ENCODE measurements at places on chromosomes 12 and 14. TPM values are rescaled to one million over a fixed set of nuclear protein-coding genes. Genes with fewer than 3 reads are reported as not detected.

DNA sequence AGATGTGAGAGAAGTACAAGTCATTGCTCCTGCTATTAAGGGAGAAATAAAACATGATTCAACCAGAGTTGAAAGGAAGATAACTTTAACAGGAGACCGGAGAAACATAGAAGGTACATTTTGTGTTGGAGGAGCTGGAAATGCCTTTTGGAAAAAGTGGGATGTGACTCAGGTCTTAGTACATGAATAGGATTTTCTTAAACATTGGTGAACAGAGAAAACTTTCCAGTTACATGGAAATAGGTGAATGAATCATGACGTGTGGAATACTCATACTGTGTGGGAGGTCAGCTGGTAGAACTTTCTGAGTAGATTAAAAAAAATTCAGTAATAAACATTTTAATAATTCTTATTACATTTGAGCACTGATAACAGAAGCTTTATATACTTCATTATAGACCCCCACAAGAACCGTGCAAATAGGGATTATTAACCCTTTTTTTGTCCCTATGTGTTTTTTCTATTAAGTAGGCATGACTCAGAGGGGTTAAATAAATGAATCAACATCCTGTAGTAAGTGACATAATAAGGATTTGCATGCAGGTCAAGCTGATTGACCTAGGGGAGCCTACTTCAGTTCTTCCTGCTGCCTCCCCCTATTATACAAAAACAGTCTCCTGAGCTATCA lies 710.5 kb downstream of the NOVA1 start:
- ATAC-seq = no peak

GRCh38 chr14:72920008-72920407 lies 6.3 kb upstream of the DCAF4 start:
- no peak for ATAC-seq

DNA sequence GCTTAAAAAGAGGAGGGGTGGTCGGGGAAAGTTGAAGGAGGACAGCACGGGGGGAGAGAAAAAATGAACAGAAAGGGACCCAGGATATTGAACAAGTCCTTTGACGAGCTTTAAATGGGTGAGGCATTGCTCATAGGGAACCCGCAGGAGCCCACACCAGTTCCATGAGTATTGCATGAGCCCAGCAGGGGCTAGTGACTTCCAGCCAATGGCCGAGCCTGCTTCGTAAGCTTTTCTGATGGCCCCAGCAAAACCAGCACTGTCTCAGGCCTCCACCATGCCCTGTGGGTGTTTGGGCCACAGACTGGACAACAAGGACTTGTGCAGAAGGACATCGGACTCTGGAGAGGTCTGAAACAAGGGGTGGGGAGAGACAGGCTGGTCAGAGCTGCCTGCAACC lies 109.5 kb downstream of the ZFP36L1 start:
- ATAC-seq = no peak

GRCh38 chr14:35879151-35879648 lies 53.1 kb downstream of the BRMS1L start:
- ATAC-seq = no peak

- no peak for ATAC-seq
These were observed 331.2 kb upstream of the FBXO33 start for GRCh38 chr14:39763402-39763890.

- no peak for ATAC-seq
These were observed 27.8 kb downstream of the PELI2 start for GRCh38 chr14:56145965-56146364.

DNA sequence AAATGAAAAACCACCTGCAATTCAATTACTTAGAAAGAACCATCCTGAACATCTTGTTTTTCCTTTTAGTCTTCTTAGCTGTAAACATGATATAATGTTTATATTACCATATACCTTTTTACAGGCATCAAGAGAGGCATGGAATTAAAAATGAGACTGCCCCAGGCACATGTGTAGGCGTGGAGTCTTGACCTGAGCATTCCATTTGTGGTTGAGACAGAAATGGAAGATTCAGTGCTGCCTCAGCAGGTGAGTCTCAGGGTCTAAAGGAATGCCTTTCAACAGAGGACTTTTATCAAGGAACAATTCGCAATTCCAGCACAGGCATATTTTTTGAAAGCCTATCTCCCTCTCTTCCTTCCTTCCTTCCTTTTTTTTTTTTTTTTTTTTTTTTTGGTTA lies 8.0 kb upstream of the NANOGNB start:
- no peak for ATAC-seq

- ATAC-seq = no peak
These were observed 2.2 kb upstream of the NCKAP1L start for GRCh38 chr12:54495327-54495726.

GRCh38 chr14:36662258-36662542 lies 540 bp downstream of the PAX9 start:
- no peak for ATAC-seq

DNA sequence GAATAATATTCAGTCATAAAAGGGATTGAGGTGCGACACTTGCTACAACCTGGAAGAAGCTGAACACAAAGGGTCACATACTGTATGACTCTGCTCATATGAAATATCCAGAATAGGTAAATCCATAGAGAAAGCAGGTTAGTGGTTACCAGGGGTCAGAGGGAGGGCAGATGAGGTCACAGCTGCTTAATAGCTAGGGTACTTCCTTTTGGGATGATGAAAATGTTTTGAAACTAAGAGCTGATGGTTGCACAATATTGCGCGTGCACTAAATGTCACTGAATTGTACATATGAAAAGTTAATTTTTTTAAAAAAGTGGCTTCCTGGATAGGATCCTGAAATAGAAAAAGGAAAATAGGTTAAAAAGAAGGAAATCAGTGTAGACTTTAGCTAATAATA lies 23.8 kb downstream of the NEUROD4 start:
- no peak for ATAC-seq

DNA sequence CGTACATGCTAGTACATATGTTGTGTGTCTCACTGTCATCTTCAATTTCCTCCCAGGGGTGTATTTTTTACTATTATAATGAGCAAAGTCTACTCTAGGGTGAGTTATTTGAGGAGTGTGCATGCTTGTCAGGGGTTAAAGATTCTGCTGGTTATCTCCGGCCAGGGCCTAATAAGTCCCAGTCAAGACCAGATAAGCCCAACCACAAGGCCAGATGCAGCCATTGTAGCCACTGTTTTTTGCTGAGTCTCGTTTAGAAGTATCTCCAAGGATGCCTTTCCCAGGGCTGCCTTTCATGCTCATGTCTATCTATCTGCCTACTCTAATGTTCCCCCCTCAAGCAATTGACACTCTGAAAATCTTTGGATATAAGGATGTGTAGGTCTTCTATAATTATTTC lies 300.5 kb downstream of the IPO8 start:
- no peak for ATAC-seq

DNA sequence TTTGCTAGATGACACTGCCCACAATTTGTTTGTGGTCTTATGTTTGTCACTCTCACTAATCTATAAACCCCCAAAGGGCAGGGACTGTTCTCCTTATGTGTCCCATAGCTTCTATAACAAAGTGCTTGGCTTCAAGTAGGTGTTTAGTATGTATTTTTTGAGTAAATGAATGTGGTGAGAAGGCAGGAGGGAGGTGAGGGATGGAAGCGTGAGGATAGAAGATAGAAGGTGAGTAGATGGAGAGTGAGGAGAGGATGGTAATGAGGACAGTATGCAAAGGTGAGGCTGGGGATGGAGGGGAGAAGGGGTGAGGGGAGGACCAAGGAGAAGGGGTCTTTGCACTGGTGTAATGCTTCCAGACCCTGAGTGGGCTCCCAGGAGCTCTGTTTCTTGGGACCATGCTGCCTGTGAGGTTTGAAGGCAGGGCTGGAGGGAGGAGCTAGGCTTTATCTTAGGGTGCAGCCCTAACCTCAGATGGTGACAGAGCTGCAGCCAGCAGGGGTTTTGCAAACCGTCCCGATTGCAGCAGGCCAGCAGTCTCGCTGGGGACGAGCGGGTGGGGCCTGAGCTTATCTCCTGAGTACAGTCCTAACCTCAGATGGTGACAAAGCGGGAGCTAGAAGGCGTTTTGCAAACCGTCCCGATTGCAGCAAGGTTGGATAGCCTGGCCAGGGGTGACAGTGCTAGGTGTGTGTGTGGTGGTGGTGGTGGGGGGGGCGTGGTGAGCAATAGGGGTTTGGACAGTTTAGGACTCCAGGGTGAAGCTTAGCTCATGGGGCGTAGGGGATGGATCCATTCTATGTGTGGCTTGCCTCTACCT lies 6.5 kb downstream of the CEBPE start:
- no peak for ATAC-seq

DNA sequence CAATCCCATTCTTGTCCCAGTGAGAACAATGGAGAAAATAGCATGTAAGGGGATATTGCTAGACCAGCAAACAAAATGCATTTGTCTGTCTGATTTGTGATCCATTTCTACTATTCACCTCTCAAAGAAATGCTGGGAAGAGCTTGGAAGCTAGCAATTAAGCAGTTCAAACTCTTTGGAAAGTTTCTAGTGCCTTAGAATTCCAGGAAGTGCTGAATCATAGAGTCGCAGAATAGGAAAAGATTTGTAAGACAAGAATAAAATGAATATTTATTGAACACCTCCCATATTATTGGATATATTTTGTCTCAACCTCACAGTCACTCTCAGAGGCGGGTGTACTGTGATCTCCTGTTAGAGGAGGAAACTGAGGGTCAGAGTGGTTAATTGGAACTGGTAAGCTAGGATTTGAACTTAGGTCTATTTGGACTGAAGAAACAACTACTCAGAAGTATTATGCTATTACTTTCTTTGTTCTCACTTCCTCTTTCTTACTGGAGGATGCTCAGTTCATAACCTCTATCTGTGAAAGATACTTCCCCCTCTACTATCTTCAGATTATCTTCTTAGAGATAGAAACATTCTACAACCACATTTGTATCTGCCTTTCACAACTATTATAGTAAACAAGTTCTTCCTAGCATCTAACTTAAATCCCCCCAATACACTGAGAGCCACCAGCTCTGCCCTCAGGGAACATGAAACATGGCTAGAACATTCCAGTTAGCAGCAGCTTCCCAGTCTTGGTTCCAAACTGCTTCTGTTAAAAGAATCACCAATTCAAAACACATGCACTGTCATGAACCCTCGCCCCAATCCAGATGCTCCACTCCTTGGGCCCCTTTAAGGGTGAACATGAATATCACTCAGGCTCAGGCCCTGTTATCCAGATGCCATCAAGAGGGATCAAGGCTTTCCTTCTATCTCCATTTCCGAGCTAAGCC lies 64.2 kb downstream of the DRAM1 start:
- ATAC-seq = no peak

DNA sequence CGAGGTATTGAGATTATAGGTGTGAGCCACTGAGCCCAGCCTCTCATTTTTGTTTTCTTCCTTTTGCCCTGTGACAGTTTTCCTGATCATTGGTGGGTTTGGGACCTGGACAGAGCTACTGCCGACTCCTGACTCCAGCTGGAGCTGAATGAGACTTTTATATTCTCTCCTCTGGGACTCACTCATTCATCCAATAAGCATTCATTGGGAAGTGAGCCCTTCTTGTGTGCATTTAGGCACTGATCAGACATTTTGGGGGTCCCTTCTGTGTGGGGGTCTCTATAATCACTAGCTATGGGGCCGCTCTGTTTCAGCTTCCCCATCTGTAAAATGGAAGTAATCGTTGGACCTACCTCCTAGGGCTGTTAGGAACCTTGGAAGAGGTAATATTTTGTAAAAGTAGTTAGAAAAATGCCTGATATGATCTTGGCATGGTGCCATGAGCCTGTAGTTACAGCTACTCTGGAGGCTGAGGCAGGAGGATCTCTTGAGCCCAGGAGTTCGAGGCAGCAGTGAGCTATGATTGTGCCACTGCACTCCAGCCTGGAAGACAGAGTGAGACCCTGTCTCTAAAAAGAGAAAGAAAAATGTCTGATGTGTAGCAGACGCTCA lies 7.2 kb downstream of the SH2B3 start:
- ATAC-seq = no peak

GRCh38 chr12:48973531-48973930 lies 2.0 kb upstream of the WNT10B start:
- no peak for ATAC-seq

GRCh38 chr12:19916196-19916753 lies 452.1 kb upstream of the PDE3A start:
- ATAC-seq = no peak

DNA sequence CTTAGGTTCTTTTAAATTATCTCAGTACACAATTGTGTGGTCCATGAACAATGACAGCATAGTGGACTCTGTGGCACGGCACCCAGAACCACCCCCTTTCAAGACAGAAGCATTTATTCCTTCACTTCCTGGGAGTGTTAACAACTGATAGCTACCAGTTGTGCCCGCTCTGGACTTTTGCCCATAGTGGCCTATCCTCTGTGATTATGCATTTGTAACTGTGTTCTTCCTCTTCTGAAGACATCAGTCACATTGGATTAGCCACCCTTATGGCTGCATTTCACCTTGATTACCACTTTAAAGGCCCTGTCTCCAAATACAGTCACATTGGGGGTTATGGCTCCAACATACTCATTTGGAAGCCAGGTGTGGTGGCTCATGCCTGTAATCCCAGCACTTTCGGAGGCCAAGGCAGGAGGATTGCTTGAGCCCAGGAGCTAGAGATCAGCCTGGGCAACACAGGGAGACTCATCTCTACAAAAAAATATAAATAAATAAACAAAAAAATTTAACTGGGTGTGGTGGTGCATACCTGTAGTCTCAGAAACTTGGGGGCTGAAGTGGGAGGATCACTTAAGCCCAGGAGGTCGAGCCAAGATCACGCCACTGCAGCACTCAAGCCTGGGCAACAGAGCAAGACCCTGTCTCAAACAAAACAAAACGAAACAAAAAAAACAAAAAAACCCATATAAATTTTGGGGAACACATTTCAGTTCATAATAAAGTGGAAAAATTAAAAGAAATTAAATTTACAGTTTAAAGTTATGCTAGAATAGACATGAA lies 27.6 kb upstream of the PHC1 start:
- no peak for ATAC-seq

- ATAC-seq = no peak
These were observed 15.3 kb downstream of the TNFAIP2 start for GRCh38 chr14:103138301-103139131.

- ATAC-seq = no peak
These were observed 141.1 kb downstream of the AKAP6 start for GRCh38 chr14:32470161-32470715.

GRCh38 chr12:81874586-81874985 lies 115.4 kb upstream of the PPFIA2 start:
- no peak for ATAC-seq

GRCh38 chr12:113770389-113770865 lies 195.7 kb downstream of the RBM19 start:
- no peak for ATAC-seq

DNA sequence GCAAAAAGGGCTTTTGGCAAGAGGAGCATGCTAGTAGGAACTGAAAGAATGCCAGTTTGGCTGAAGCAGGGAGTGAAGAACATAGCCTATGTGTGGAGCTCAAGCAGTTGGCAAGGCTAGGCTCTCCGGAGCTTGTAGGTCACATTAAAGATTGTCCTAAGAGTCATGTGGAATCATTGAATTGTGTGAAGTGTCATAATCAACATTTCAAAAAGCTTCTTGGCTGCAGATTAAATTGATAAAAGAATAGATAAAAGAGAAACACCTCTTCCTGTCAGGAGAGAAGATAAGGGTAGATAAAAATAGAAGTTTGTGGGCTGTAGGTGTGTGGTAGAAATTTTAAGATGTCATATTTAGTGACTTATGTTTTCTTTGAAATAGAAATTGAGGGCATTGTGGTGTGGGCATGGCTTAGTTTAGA lies 36.1 kb downstream of the CPSF6 start:
- no peak for ATAC-seq

Gene MRPL52
- 103 TPM for total RNA-seq

Gene AMHR2
- total RNA-seq = not detected

Gene A2M
- total RNA-seq = 86.9 TPM

Gene ANO6
- 13.2 TPM for total RNA-seq

Gene PFDN5
- total RNA-seq = 306 TPM

Gene MGAT4C
- total RNA-seq = not detected

Gene ERBB3
- total RNA-seq = 68.1 TPM

Gene ESPL1
- total RNA-seq = 33.8 TPM

Gene PLXNC1
- total RNA-seq = 1.7 TPM

Gene CBLN3
- total RNA-seq = 0.44 TPM

All from esophagus mucosa (tissue), 1 donor.